ENCODE measurements at places on chromosomes 3 and 15.

DNA sequence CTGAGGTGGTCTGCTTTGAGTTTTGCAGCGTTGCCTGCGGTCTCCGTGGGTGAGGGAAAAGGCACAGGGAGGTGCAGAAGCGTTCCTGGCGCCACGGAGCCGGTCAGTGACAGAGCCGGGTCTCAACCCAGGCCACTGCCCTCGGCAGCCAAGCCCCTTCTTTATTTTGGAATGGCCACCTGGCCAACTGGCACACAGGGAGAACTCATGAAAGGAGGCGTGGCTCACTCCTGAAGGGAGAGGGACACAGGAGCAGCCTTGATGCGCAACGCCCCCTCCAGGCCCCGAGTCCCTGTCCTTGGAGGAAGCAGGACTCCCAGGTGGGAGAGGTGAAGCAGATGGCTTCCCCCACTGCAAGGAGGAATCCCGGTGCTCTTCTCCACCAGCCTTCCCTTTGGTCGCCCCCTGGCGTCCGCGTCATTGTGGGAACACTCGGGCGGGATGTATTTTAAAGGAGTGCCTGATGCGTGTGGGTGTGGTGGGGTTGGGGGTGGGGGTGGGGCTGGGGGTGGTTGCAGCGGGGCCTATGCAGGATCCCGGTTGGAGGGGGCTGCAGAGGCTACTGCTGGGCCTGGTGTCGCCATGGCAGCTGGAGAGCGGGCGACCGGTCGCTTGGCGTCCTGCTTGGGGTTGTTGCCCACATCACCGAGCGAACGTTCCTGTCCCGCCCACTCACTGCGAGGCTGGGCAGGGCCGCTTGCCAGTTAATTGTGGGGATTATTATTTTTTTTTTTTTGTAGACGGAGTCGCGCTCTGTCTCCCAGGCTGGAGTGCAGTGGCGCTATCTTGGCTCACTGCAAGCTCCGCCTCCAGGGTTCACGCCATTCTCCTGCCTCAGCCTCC, 32.6 kb downstream of the APBA2 start:
- no peak for DNase-seq

DNA sequence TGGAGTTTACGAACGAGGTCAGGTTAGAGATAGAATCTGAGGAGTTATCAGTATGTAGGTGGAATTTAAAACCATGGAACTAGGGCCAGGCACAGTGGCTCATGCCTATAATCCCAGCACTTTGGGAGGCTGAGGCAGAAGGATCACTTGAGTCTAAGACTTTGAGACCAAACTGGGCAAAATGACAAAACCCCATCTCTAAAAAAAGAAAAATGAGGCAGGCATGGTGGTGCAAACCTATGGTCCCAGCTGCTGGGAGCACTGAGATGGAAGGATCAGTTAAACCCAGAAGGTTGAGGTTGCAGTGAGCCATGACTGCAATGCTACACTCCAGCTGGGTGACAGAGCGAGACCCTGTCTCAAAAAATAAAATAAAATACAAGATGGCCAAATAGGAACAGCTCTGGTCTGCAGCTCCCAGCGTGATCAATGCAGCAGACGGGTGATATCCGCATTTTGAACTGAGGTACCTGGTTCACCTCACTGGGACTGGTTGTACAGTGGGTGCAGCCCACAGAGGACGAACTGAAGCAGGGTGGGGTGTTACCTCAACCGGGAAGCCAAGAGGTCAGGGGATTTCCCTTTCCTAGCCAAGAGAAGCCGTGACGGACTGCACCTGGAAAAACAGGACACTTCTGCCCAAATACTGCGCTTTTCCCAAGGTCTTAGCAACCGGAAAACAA, 33.3 kb downstream of the ZMAT3 start:
- DNase-seq, result no peak

GRCh38 chr3:184320104-184320445, 5.7 kb downstream of the EIF4G1 start:
- DNase-seq, result peak; percentile 94

DNA sequence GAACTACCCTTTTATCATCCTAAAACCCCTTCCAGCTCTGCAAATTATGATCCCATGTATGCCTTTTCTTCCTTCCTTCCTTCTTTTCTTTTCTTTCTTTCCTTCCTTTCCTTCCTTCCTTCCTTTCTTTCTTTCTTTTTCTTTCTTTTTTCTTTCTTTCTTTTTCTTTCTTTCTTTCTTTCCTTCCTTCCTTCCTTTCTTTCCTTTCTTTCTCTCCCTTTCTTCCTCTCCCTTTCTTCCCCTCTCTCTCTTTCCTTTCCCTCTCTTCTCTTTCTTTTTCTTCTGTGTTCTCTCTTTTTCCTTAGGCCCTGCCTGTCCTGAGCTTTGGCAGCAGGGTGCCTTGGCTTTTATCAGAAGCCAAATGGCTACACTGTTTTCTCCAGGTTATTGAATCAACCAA, 66.8 kb downstream of the IQCH start:
- no peak for DNase-seq

DNA sequence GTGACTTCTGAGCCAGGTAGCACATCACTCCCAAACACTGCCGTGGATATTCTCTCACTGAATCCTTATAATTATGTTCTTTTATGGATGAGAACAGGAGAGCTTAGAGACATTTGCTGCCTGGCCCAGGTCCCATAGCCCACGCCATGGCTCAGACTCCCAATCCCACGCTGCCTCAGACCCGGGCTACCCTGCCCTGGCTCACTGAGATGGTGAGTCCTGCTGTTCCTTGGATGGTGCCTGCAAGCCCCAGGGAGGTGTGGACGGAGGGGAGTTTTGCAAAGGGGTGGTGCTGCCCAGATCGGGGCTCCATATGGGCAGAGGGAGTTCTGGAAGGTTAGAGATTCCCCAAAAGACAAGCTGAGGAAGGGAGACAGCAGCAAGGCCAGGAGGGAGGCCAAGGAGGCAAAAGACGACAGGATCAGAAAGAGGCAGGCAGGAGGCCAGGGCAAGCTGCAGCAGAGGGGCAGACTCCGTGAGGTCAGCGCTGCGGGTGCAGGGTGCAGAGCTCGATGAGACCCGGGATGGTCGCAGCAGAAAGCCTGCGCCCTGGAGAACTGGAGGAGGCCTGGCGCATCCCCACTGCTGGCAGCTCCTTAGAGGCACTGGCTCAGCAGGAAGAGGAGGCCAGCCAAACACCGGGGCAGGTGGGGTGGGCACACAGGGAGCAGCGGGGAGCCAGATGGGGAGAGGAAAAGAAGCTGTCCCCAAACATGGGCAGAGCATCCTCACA, 95.7 kb upstream of the ALDH1A3 start:
- DNase-seq, result peak; percentile 18

GRCh38 chr3:17149076-17149475, 264.3 kb downstream of the PLCL2 start:
- DNase-seq, result no peak

DNA sequence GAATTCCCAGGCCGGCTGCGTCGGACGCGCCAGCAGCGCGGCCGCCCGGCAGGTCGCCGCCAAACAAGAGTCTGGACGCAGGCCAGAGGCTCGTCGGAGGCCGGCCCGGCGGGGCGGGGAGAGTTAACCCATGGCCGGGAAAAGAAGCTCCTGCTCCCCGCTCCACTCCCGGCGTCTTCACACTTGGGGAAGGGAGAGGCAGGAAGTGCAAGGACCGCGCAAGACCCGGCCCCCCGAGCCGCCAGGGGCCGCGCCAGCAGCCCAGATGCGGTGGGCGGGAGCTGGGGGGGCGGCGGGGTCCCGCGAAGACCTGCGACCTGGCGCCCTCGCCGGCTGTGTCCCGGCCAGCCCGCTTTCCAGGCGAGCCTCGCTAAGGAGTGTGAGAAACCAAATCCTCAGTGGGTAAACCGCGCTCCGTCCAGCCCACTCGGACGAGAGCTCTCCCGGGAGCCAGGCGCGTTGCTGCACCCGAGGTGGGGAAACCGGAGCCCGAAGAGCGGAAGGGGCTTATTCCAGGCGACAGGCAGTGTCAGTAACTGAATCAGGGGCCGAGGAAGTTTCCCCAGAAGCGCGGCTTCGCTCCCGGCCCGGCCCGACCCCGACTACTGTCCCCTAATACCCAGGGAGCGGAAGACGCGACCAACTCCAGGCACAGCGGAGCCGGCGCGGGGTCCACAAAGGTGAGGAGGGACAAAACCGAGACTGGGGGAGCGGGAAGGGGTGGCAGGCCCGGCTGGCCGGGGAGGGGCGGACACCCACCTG, 721 bp downstream of the ADAMTS7 start:
- DNase-seq, result peak; percentile 64

- DNase-seq, result no peak
Measured at GRCh38 chr3:190345878-190346277, 23.6 kb upstream of the CLDN1 start.

DNA sequence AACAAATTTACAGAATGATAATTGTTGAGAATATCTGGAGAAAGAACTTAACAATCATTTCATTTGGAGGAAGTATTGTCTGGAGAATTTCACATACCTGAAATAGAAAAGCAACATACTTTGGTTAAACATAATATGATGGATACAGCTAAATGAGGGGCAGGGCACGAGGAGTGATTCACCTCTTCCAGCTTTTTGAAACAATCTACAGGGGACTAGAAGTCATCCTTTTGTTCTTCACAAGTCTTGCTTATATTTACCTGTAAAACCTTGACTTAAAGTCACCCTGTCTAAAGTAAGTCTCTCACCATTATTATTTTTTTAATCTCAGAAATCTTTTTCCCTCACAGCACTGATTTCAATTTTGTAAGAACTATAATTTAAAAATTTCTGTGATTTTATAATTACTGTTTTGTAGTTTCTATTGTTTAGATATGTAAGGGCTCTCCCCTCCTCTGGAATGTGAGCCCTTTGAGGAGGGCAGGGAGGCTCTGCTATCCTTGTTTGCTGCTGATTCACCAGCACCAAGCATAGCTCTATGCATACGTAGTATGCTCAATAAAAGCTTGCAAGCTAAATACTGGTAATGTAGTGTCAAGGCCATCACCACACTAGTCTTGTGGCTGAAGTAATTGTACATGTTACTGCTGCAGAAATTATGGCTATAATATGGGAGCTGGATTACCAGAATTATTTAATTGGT, 193.9 kb upstream of the THRB start:
- no peak for DNase-seq
